ENCODE measurements at places on chromosomes 4 and X.

- no peak overlapping the region for H3K4me3 ChIP-seq
- no peaks in the 10 kb centered on the region for H3K4me1 ChIP-seq
- H3K36me3 ChIP-seq, result no peaks in the 10 kb centered on the region
- no peak for DNase-seq
- H3K27ac ChIP-seq, result no peak overlapping the region
- H3K27me3 ChIP-seq, result no peaks in the 10 kb centered on the region
Measured at GRCh38 chrX:66815227-66815626, 176.3 kb upstream of the EDA2R start.

- no peak overlapping the region for H3K27ac ChIP-seq
- no peaks in the 10 kb centered on the region for H3K36me3 ChIP-seq
- no peaks in the 10 kb centered on the region for H3K27me3 ChIP-seq
- no peak overlapping the region for H3K4me3 ChIP-seq
- peaks cover 18% of the 10 kb centered on the region for H3K4me1 ChIP-seq
Measured at GRCh38 chr4:74230902-74231499, 73.1 kb downstream of the MTHFD2L start.

DNA sequence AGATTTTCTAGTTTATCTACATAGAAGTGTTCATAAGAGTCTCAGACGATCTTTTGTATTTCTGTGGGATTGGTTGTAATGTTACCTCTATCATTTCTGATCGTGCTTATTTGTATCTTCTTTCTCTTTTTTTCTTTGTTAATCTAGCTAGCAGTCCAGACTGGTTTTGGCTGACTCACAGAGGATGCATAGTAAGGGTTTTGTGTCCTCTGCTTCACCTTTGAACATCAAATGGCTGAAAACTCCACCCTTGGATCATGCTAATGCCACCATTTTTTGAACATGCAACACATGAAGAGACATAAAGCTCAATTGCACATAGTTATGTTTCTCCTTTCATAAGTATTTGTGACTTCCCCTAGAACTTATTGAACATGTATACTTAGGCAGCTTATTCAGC is 22.8 kb downstream of the TMPRSS11A start:
- no peaks in the 10 kb centered on the region for H3K27me3 ChIP-seq
- no peaks in the 10 kb centered on the region for H3K36me3 ChIP-seq
- DNase-seq, result no peak
- no peak overlapping the region for H3K27ac ChIP-seq
- H3K4me1 ChIP-seq, result no peaks in the 10 kb centered on the region
- H3K4me3 ChIP-seq, result no peak overlapping the region

GRCh38 chr4:6058531-6059374 is 40.5 kb upstream of the C4orf50 start:
- H3K4me1 ChIP-seq, result no peaks in the 10 kb centered on the region
- peaks cover 34% of the 10 kb centered on the region for H3K36me3 ChIP-seq
- no peak overlapping the region for H3K4me3 ChIP-seq
- DNase-seq, result no peak
- no peaks in the 10 kb centered on the region for H3K27me3 ChIP-seq

DNA sequence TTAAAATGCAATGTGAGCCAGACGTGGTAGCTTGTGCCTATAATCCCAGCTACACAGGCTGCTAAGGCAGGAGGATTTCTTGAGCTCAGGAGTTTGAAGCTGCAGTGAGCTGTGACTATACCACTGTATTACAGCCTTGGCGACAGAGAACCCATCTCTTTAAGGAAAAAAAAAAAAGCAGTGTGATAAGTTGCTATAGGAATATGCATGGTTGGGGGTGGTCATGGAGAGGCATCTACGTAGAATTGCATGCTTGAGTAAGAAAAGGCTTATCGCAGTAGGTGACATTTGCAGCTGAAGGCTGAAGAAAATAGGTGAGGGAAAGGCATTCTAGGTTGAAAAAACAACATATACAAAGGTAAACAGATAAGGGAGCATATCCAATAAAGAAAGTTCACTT is 4.1 kb downstream of the DIAPH2 start:
- H3K27me3 ChIP-seq, result no peaks in the 10 kb centered on the region
- H3K36me3 ChIP-seq, result peaks cover 2% of the 10 kb centered on the region
- no peak overlapping the region for H3K27ac ChIP-seq
- no peak for DNase-seq
- no peak overlapping the region for H3K4me3 ChIP-seq

DNA sequence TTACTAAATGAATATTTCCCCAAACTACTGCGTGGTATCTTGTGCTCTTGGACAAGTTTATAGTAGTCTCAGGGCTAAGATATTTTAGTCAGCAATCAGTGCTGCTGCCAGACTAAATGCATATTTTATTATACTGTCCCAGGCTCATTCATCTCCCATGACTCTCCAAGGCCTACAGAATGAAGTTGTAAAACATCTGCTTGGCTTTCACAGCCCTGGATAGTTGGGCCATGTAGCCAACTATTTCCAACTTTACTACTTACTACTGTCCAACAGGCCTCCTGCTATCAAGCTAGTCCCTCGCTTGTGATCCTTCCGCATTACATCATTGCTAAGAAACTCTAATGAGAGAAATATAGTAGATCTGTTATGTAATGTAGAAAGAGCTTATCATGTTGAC is 31.4 kb downstream of the MAGEB16 start:
- H3K4me1 ChIP-seq, result no peaks in the 10 kb centered on the region
- DNase-seq, result no peak
- H3K27ac ChIP-seq, result no peak overlapping the region
- H3K4me3 ChIP-seq, result no peak overlapping the region
- H3K27me3 ChIP-seq, result no peaks in the 10 kb centered on the region

DNA sequence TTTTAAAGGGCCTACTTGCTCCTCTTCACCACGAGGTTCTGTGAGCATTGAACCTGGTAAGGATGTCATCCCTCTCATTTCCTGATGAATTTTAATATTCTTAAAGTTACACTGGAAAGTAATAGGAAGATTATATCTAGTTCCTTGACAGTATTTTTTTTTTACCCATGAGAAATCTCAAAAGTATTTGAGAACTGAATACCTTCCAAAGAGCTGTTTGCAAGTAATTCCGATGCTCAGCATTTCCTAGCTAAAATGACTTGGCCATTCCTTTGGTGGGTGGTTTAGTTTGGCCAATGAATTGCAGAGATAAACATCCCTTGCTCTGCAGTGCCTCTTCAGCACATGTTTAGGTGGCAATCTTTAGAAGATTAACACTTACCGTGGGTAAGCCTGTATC is 110.2 kb upstream of the WDR1 start:
- H3K36me3 ChIP-seq, result no peaks in the 10 kb centered on the region
- H3K4me1 ChIP-seq, result no peaks in the 10 kb centered on the region
- H3K4me3 ChIP-seq, result no peak overlapping the region
- no peaks in the 10 kb centered on the region for H3K27me3 ChIP-seq
- H3K27ac ChIP-seq, result no peak overlapping the region

- H3K4me1 ChIP-seq, result peaks cover 14% of the 10 kb centered on the region
- H3K4me3 ChIP-seq, result no peak overlapping the region
- DNase-seq, result no peak
- no peak overlapping the region for H3K27ac ChIP-seq
- H3K27me3 ChIP-seq, result peaks cover 26% of the 10 kb centered on the region
Measured at GRCh38 chrX:16124201-16124600, 836 bp downstream of the GRPR start.

GRCh38 chr4:174522183-174523024 is at the start of gene HPGD:
Gene HPGD, minus strand, starts transcription at chr4:174522488. Its CDS starts 37 bp downstream, at chr4:174522451.
- H3K4me3 ChIP-seq, result peak within 1 kb of the TSS; percentile 82
- DNase-seq, result peak; percentile 87
- peak within 1 kb of the TSS; percentile 38 for H3K27ac ChIP-seq
- H3K36me3 ChIP-seq, result no peaks in the 10 kb centered on the region
- peaks cover 12% of the 10 kb centered on the region for H3K4me1 ChIP-seq

DNA sequence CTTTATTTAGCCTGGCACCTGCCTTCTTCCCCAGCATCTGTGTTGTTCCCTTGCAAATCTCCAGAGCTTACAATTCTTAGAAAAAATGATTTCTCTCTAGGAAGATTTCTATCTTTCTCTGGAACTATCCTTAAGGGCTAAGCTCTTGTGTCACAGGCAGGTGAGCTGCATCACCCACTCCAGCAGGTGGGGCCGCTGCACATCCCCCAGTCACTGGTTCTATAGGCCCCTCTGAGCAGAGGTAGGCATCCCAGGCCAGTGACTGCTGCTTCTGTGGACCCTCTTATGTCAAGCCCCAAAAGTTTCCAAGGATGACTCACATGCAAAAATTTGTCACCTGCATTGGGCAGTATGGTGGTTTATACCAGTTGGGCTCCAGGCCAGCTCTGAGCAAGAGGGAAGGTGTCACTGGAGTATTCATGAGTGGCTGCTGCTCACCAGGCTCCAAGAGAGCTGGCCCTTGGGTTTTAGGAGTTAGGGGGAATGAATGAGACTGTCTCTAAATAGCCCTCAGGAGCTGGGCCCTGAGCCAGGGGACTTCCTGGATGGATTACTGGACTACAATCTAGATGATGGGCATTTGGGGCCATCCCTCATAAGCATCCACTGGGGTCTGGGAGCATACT is 208.1 kb upstream of the EOLA2 start:
- no peaks in the 10 kb centered on the region for H3K4me1 ChIP-seq
- H3K27me3 ChIP-seq, result peaks cover 9% of the 10 kb centered on the region
- no peak overlapping the region for H3K27ac ChIP-seq

DNA sequence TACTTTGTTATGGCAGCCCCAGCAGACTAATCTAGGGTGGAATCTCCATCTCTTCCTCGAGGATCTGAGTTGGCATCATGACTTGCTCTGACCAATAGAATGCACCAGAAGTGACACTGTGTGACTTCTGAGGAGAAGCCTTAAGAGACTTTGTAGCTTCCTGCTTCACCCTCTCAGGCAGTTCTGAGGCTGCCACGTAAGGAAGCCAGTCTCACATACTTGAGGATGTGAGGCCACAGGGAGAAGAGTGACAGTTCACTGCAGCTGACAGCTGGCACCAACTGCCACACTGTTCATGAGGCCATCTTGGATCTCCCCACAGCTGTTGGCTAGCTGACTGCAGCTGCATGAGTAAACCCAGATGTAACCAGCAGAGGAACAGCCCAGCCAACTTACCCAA is 29.3 kb upstream of the BCOR start:
- no peaks in the 10 kb centered on the region for H3K27me3 ChIP-seq
- peaks cover 6% of the 10 kb centered on the region for H3K4me1 ChIP-seq
- H3K27ac ChIP-seq, result peak overlapping the region; percentile 84
- DNase-seq, result peak; percentile 75

GRCh38 chr4:128827296-128827695 is 17.8 kb downstream of the JADE1 start:
- H3K27ac ChIP-seq, result peak overlapping the region; percentile 74
- H3K4me1 ChIP-seq, result peaks cover 45% of the 10 kb centered on the region
- H3K36me3 ChIP-seq, result peaks cover 26% of the 10 kb centered on the region
- H3K4me3 ChIP-seq, result no peak overlapping the region
